ENCODE measurements at places on chromosomes 12 and 14. TPM values are rescaled to one million over a fixed set of nuclear protein-coding genes. Genes with fewer than 3 reads are reported as not detected.

ERH gene
- total RNA-seq = 385 TPM

TMEM19 gene
- 6.1 TPM for total RNA-seq

OR6C4 gene
- total RNA-seq = not detected

MMP17 gene
- not detected for total RNA-seq

ABCC9 gene
- not detected for total RNA-seq

DNA sequence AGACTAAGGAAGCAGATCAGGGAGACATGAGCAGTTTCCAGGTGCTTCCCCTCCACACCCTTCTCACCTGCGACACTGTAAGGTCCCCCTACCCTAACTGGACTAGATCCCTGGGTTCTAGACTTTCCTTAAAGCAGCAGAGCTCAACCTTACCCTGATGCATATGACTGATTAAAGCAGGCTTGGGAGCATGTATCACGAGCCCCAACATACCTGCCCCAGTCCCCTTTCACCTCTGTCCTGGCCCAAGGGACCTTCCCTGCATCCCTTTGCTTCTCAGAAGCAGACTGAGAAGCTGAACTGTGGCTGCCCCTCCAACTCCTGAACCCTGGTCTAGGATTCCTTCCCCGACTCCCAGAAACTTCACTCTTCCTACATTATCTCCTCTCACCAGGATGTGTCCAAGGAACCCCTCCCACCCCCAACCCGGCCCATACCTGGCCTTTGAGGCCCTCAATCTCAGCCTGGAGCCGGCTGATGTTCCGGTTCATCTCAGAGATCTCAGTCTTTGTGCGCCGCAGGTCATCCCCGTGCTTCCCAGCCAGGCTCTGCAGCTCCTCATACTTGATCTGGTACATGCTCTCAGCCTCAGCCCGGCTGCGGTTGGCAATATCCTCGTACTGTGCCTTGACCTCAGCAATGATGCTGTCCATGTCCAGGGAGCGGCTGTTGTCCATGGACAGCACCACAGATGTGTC, 5.4 kb downstream of the KRT8 start:
- no peak for DNase-seq

GRCh38 chr14:56598519-56598918, 18.9 kb downstream of the TMEM260 start:
- DNase-seq = no peak

GRCh38 chr12:19200261-19200660, 70.7 kb downstream of the PLEKHA5 start:
- no peak for DNase-seq

DNA sequence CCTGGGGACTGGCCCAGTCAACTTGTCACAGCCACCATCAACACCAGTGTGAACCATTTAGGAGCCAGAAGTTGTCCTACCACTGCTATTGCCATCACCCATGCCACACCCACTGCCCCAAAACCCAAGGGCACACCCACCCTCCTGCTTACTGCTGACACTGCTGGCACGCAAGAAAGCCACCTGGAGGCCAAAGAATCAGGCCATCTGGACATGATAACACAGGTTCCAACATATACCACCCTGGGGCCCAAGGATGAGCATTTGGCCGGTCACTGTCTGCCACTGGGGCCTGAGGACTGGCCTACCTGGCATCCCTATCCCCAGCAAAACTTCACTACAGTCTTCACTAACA, 181.6 kb downstream of the MYRFL start:
- no peak for DNase-seq

- no peak for DNase-seq
These were observed 153.9 kb downstream of the PRKCH start for GRCh38 chr14:61475316-61475715.

DNA sequence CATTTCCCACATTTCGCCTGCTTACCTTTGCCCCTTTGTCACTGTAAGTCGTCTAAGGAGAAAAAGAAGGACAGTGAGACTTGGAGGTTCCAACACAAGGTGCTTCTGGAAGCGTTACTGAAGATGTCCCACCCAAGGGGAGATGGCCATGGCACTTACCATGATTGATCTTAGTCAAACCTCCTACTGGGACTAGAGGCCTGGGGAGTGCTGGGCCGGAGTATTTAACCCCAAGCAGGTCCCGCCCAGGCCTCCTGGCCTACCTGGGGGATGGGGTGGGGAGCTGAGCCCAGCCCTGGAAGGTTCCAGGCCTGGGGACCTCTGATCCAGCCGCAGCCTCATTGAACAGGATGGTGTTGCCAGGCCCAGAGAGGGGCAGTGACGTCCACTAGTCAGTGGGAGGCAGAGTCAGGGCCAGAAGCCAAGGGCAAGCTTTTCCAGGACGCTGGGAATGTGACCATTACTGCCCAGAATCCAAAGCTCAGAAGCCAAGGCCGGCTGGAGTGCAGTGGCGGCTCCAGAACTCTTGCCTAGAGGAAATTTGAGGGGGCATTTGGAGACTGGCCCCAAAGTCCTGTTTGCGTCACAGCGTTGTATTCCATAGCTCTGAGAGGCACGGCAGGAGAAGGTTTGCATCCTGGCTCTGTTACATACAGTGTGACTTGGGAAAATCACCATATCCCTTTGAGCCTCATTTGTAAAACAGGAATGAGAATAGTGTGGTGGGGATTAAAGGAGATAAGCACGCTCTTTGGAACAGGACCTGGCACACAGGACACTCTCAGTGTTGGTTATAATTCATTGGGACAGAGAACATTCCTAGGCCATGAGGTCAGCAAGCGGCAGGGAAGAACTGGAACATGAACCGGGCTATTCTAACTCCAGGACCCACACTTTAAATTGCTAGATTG, at the start of gene HPD:
TSS of gene HPD (minus strand) at position 198 of the 911 bp plus-strand sequence. CDS start at position 162, 36 bp downstream.
- no peak for DNase-seq
